Mucosa of descending colon (tissue), 3 donors: ENCODE measurements at places on chromosomes 6 and 20.

- no peak for DNase-seq
These were observed 71.9 kb upstream of the NHSL1 start for GRCh38 chr6:138571181-138571580.

GRCh38 chr6:41278699-41279405 is 7.6 kb downstream of the TREM1 start:
- DNase-seq: no peak

- no peak for DNase-seq
These were observed 77.0 kb downstream of the TBX18 start for GRCh38 chr6:84687431-84687830.

- no peak for DNase-seq
These were observed 2.6 kb upstream of the GID8 start for GRCh38 chr20:62935204-62935967.

- no peak for DNase-seq
These were observed 8.2 kb upstream of the SNX9 start for GRCh38 chr6:157814883-157815282.
